ENCODE measurements at places on chromosomes 3 and 15.

DNA sequence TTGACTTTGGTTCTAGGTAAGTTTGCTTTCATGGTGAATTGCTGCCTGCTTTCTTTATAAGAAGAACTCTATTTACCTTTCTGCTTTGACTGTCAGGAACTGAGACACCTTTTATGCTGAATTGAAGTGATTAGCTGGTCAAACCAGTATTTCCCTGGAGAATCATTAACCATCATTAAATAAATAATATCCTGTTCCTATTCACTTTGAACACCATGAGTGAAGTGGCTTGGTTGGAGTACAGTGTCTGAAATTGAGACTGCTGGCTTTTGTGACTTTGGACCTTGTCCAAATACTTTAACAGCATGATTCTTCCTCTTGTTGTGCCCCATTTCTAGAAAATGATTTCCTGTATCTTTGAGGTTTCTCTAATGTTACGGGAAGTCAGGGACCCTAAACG, 5.6 kb upstream of the TMEM62 start:
- DNase-seq, result no peak

DNA sequence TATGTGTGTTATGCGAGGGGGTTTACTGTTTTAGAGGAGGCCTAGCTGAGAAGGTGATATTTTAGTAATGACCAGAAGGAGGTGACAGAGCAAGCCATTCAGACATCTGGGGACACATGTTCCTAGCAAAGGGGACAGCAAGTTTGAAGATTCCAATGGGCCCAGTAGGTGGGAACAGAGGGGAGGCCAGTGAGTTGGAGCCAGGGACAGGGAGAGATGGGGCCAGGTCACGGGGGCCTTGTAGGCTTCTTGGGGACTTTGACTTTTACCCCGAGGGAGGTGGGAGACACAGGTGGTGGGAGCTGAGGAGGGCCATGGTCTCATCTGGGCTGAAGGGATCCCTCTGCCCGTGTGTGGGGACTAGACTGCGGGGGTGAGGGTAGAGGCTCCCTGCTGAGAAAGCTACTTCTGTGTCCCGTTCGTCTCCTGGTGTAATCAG, 72.5 kb downstream of the MGLL start:
- no peak for DNase-seq

DNA sequence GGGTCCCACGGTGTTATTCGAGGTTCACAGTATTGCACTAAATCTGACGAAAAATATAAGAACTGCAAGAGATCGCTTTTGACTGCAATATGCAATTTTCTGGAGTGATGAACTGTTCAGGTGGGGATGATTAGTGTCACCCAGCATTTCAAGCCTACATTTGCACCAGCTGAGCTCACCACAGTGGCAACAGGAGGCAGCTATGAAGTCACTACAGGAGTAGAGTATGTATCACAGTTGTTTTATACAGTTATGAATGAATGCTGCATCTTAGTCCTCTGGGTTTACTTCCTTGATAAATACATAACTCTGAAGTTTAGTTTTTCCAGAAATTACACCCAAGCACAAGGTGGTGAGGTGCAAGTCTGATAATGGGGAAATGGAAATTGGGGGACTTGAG, 69.6 kb downstream of the CHSY1 start:
- no peak for DNase-seq

GRCh38 chr3:171295484-171296373, 164.5 kb downstream of the TNIK start:
- DNase-seq, result no peak

GRCh38 chr3:46558184-46559043, 7.7 kb downstream of the LRRC2 start:
- peak; percentile 28 for DNase-seq

DNA sequence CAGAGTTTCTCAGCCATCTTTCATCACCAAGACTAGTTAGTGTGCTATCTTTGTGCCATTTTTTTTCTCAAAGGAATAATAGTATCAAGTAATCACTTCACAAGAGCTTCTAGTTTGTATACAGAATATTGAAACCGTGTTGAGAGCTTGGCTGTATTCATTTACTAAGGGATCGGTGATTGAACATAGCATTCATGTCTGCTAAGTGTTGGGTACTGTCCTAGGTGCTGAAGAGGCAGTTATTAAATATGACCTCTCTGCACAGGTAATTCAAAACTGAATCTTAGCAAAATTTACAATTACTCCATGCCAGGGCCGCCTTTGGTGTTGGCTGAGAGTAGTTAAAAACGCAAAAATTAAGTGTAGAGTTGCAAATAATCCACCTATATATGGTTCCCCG, 355.3 kb upstream of the RORA start:
- DNase-seq, result no peak

All from stimulated activated CD4-positive, alpha-beta T cell treated with anti-CD3 and anti-CD28 coated beads, Interleukin-15, amount 100 ng/mL, for 1 hour (primary cell).